CD4-positive, alpha-beta T cell treated with Interleukin-4 for 4 hours (primary cell): ENCODE measurements at places on chromosomes 7 and 10.

- no peak for DNase-seq
Measured at GRCh38 chr10:72063703-72064391, 24.5 kb downstream of the SPOCK2 start.

- no peak for DNase-seq
Measured at GRCh38 chr10:7651853-7652470, 14.8 kb downstream of the ITIH5 start.

- peak; percentile 65 for DNase-seq
Measured at GRCh38 chr10:69639291-69640195, 9.5 kb downstream of the FAM241B start.

- peak; percentile 14 for DNase-seq
Measured at GRCh38 chr10:67837541-67838314, at the start of gene DNAJC12. Gene DNAJC12 (minus strand): TSS chr10:67838188. CDS start chr10:67838011, 177 bp downstream.
